Stimulated activated CD8-positive, alpha-beta memory T cell treated with anti-CD3 and anti-CD28 coated beads, Interleukin-4, amount 100 ng/mL, for 4 hours (primary cell): ENCODE measurements at places on chromosomes 2 and 18.

DNA sequence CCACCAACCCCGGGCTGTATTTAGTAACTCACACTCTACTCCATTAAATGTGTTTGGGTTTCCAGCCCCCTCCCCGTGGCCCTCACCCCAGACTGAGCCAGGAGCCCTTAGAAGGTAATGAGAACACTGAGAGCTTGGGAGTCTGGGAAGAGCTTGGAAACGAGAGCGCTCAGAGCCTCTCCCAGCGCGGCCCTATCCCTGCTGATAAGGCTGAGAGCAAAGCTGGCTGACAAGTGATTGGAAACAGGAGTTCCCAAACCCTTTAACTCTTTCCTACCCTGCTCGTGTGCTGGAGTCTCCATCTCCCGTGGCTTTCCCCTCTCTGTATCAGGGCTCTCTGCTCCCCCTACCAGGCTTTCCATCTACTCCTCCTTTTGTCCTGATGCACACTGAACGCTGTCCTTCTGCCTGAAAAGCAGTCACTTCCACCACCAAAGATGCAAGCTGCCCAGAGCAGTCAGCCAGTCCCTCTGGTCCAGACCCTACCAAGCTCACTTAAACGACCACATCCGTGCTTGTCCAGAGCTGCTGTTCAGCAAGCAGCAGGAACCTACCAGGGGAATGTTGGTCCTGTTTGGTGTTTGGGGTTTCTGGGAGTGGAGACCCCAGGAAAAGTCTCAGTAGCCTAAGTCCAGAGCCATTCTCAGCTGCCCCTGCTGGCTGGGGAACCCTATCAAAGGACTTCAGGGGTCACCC lies 100.0 kb upstream of the PKDCC start:
- no peak for DNase-seq

DNA sequence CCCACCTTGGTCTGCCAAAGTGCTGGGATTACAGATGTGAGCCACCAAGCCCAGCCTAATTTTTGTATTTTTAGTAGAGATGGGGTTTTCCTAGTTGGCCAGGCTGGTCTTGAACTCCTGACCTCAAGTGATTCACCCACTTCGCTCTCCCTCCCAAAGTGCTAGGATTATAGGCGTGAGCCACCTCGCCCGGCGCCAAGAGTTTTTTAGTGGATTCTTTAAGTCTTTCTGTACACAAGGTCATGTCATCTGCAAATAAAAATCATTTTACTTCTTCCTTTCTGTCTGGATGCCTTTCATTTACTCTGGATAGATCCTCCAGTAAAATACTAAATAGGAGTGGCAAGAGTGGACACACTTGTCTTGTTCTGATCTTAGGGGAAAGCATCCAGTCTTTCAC lies 61.7 kb downstream of the KCMF1 start:
- no peak for DNase-seq

GRCh38 chr2:134985061-134985460 lies 62.2 kb downstream of the MAP3K19 start:
- no peak for DNase-seq

- DNase-seq: no peak
These were observed 38.7 kb upstream of the PTPN4 start for GRCh38 chr2:119721043-119721442.

GRCh38 chr18:28972333-28972907 lies 795.5 kb upstream of the CDH2 start:
- DNase-seq: no peak

DNA sequence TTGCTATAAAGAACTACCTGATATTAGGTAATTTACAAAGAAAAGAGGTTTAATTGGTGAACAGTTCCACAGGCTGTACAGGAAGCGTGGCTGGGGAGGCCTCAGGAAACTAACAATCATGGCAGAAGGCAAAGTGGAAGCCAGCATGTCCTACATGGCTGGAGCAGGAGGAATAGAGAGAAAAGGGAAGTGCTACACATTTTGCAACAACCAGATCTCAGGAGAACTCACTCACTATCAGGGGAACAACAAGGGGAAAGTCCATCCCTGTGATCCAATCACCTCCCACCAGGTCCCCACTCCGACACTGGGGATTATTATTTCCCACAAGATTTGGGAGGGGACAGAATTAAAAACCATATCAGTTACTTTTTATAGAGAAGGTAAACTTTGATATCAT lies 273.5 kb upstream of the MMADHC start:
- DNase-seq: no peak

GRCh38 chr2:29213888-29214291 lies 98.7 kb downstream of the CLIP4 start:
- DNase-seq: no peak

DNA sequence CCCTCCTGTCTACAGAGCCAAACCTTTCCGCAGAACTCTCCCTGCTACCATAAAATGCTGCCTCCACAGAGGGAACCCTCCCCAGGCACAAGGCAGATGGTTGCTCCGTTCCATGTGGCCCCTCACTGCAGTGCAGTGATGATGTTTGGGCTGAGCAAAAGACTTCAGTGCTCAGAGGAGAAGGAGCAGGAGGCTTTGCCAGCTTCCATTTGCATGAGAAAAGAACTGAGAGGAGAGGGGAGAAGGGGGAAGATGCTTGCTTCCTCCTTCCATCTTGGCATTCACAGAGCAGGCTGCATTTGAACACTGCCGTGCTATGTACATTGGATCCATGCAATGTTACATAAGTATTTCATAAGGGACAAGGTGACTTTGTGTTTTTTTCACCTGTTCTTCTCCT lies 46.6 kb upstream of the TMEM200C start:
- no peak for DNase-seq

GRCh38 chr2:65031341-65032018 lies 24.7 kb upstream of the CEP68 start:
- no peak for DNase-seq

DNA sequence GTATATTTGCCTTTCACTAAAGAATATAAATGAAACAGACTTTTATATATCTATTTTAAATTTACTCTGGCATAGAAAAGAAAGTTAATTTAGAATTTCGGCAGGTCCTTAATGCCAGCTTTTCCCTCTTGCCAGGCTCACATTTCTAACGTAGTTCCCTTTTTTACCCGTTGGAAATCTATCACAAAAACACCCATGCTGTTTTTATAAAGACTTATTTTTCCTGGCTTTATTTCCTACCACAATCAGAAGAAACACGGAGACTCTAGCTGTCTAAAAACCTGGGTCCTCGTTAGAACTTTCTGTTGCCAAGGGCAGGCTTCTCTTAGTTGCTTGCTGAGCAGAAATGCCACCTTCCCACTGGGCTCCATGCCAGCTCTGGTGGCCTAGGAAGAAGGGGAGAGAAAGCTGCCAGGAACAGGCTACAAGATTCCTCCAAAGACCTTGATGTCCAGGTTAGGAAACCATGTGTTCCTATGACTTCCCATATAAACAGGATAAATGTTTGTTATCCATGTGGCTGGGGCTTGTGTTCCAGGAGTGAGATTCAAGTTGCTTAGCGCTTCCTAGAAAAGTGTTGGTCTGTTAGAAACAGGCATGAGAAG lies 17.8 kb upstream of the TMEM18 start:
- DNase-seq: no peak

- no peak for DNase-seq
These were observed 451.5 kb downstream of the EPHA4 start for GRCh38 chr2:221120643-221121042.

DNA sequence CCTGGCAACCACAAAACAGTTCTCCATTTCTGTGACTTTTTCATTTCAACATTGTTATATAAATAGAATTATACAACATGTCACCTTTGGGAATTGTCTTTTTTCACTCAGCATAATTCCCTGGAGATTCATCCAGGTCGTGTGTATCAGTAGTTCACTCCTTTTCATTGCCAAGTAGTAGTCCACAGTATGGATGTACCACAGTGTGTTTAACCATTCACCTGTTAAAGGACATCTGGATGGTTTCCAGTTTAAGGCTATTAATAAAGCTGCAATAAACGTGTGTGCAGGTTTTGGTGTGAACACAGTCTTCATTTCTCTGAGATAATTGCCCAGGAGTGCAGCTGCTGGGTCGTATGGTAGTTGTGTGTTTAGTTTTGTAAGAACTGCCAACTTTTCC lies 35.7 kb downstream of the COPS7B start:
- DNase-seq: no peak

- DNase-seq: no peak
These were observed 179.9 kb upstream of the FN1 start for GRCh38 chr2:215615803-215616174.

DNA sequence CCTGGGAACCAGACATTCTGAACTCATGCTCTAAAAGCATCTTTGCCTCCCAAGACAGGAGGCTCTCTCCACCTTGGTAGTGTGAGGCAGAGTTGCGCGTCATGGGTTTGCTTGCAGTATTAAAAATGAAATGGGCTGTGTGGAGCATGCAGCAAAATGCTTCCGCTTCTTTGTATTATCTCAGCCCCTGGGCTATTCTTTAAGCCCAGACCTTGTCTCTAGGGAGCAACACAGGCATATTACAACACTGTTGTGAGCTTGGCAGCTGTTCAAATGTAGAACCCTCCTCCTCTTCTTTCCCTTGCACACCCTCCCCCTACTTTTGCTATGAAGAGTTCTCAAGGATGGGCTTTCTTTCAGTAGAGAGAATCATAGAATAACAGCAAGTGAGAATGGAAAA lies 185.1 kb upstream of the LHCGR start:
- no peak for DNase-seq

- no peak for DNase-seq
These were observed 29.7 kb upstream of the CCDC178 start for GRCh38 chr18:33470216-33470615.

- DNase-seq: no peak
These were observed 119.4 kb upstream of the CTDP1 start for GRCh38 chr18:79560042-79560860.

DNA sequence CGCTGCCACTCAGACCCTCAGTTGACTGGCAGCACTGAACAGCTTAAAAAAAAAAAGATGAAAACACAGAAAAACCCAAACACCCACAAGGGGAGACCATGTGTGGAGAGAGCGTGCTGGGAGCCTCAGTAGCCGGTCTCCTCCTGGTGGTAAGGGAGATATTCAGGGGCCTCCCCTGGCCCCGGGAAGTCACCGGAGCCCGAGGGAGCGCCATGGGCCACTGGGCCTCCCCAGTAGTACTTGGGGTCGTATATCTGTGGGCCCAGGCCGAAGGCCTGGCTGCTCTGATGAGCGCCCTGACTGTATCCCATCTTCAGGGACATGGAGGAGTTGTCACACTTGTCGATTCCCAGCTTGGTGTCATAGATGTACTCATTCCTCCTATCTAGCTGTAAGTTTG lies 145.7 kb upstream of the TEKT4 start:
- DNase-seq: no peak

DNA sequence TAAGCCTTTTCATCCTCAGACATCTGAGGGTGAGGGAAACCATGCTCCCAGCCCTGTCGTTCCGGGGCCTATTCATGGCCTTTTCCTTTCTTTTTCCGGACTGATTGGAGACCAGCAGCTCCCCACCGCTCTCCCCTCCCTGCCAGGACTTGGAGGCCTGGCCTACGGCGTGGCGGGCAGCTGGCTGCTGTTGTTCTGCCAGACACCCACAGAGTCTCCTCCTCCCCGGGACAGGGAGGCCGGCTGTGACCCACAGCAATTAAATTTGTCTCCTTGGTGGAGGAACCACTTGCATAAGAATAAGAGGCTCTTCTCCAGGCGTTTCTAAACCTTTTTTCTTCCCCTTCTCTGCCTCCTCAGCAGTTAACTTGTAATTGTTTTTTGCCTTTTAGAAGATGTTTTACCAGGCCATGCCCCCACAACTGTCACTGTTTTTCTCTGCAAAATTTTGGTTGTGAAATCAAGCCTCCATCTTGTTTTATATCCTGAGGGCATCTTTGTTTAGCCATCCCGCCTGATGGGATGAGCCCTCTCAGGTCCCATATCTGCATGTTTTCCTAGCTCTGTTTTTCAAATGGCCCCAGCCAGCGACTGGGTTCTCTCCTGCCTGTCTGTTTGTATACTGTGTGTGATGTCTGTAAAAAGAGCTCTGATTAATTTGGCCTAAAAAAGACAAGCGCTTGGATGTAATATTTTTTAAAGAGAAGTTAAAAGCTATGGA lies 1060.0 kb upstream of the DDX18 start:
- no peak for DNase-seq

GRCh38 chr2:114717049-114717448 lies 274.6 kb downstream of the DPP10 start:
- DNase-seq: no peak

- no peak for DNase-seq
These were observed 8.2 kb upstream of the SPOPL start for GRCh38 chr2:138493334-138493733.

DNA sequence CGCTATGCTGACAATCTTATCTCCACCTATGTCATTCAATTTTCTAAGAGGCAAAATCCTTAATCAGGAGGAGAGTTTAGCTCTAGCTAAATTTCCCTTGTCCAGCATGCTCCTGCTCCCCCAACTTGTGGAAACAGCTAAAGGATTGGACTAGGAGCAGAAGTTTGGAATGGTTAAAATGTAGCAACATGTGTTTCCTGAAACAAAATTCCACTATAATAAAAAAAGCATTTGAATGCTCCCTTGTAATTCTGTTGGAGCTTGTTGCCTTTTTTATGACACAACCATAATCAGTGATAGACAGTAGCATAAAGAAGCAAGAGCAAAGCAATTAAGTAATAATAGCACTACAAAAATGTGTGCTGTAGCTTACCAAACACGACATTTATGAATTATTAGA lies 6.9 kb downstream of the ACTR3 start:
- DNase-seq: no peak

- no peak for DNase-seq
These were observed 178.0 kb downstream of the MCFD2 start for GRCh38 chr2:46737577-46737976.

DNA sequence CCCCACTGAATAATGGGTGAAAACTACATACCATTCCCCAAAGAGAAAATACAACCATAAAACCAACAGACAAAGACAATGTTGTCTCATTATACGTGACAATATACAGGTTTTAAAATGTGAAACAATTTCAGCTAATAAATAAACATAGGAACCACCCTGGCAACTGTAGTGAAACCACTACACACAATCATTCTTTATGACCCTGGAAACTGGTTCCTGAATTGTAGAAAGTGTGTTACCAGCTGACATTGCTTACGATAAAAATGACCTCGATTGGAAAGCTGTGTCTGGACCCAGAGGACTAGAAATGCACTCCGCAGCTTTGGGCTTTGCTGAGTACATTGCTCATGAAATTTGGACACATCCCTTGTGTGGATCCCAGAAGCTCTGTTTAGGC lies 73.9 kb upstream of the LPIN2 start:
- no peak for DNase-seq

- no peak for DNase-seq
These were observed 36.0 kb upstream of the WIPF1 start for GRCh38 chr2:174633623-174633930.

DNA sequence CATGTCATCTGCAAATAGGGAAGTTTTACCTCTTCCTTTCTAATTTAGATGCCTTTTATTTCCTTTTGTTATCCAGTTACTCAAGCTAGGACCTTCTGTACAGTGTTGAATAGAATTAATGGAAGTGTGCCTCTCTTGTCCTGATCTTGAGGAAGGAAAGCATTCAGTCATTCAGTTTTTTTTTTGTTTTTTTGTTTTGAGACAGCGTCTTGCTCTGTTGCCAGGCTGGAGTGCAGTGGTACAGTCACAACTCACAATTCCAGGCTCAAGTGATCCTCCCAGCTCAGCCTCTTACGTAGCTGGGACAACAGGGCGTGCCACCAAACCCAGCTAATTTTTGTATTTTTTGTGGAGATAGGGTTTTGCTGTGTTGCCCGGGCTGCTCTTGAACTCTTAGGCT lies 203.9 kb upstream of the ALPP start:
- DNase-seq: no peak
